ENCODE measurements at places on chromosomes 5 and 9. TPM values are rescaled to one million over a fixed set of nuclear protein-coding genes. Genes with fewer than 3 reads are reported as not detected.

Gene RLN2
- 0.74 TPM for total RNA-seq

Gene ITK
- total RNA-seq = 1.4 TPM

DNA sequence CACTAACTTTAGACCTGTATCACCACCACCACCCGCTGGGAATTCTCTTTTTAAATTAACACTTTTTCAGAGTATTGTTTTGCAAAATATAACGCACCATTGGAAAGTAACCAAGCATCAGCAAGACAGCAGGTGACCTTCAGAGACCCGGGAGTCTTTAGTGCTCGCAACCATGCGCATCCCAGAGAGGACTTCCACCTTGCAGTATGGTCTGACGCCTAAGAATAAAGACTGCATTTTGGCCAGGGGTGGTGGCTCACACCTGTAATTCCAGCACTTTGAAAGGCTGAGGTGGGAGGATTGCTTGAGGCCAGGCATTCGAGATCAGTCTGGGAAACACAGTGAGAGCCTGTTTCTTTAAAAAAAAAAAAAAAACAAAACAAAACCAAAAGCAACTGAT, 113.8 kb downstream of the MED27 start:
- no peaks in the 10 kb centered on the region for H3K27me3 ChIP-seq
- no peak for DNase-seq
- no peaks in the 10 kb centered on the region for H3K4me1 ChIP-seq
- H3K27ac ChIP-seq = no peak overlapping the region
- no peaks in the 10 kb centered on the region for H3K36me3 ChIP-seq

DNA sequence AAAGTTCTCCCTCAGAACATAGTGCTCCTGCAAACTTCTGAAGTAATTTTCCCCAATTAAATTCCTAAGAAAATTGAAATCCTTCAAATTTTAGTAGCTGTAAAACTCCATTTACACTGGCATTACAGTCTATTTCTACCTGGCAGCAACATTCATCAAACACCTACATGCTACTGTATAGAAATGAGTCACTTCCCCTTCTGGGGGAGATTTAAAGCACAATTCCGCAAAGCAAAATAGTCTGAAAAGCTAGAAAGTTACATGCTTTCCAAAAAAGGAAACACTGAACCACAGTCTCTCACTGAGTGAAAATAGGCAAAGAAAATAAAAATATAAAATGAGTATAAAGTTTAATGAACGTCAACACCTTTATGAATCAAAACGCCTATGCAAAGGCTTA, 43.3 kb downstream of the MCTP1 start:
- DNase-seq = no peak
- no peaks in the 10 kb centered on the region for H3K27me3 ChIP-seq
- H3K4me1 ChIP-seq = no peaks in the 10 kb centered on the region
- no peak overlapping the region for H3K4me3 ChIP-seq
- no peaks in the 10 kb centered on the region for H3K36me3 ChIP-seq
- no peak overlapping the region for H3K27ac ChIP-seq

- no peaks in the 10 kb centered on the region for H3K4me1 ChIP-seq
- no peak overlapping the region for H3K4me3 ChIP-seq
- no peak for DNase-seq
- H3K27ac ChIP-seq = no peak overlapping the region
- H3K27me3 ChIP-seq = no peaks in the 10 kb centered on the region
These were observed 9.1 kb downstream of the PFDN1 start for GRCh38 chr5:140293849-140294100.

- no peak for DNase-seq
- peak overlapping the region; percentile 45 for H3K27ac ChIP-seq
- H3K4me1 ChIP-seq = no peaks in the 10 kb centered on the region
- no peak overlapping the region for H3K4me3 ChIP-seq
These were observed 24.8 kb downstream of the DPYSL3 start for GRCh38 chr5:147485046-147485445.

DNA sequence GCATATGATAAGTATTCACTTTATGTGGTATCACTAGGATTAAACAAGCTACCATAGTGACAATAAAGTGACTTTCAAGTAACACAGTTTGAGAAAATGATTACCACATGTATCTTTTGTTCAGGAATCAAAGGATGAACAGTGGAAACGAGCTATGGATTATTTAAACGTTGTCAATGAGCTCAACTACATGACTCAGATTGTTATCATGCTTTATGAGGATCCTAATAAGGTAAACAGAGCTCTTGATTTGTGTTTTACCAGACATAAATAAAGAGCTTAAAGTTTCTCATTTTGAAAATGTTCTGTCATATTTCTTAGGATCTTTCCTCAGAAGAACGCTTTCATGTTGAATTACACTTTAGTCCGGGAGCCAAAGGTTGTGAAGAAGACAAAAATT, 57.4 kb downstream of the PPIP5K2 start:
- no peaks in the 10 kb centered on the region for H3K27me3 ChIP-seq
- H3K4me1 ChIP-seq = no peaks in the 10 kb centered on the region
- no peak overlapping the region for H3K4me3 ChIP-seq
- H3K27ac ChIP-seq = no peak overlapping the region
- no peak for DNase-seq
- H3K36me3 ChIP-seq = no peaks in the 10 kb centered on the region

DNA sequence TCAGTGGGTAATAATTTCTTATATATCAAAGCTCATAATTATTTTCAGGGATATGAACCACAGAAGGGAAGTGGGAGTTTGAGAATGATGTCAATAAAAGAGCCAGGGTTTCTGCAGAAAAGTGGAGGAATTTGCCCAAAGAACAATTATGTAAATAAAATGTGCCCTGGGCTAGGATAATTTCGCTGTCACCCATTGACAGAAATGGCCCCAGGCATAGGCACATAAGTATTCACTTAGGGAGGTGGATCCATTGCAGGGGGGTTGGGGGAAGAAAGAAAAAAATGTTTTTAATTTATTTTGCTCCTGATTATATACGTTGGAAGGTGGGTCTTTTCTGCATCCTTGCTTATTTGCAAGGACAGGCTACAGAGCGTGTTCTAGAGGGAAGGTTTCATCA, 135.1 kb upstream of the IRX2 start:
- no peak overlapping the region for H3K4me3 ChIP-seq
- H3K27ac ChIP-seq = no peak overlapping the region
- H3K27me3 ChIP-seq = no peaks in the 10 kb centered on the region
- no peaks in the 10 kb centered on the region for H3K36me3 ChIP-seq
- no peak for DNase-seq
- no peaks in the 10 kb centered on the region for H3K4me1 ChIP-seq

- no peaks in the 10 kb centered on the region for H3K36me3 ChIP-seq
- no peak overlapping the region for H3K27ac ChIP-seq
- H3K27me3 ChIP-seq = no peaks in the 10 kb centered on the region
- no peak overlapping the region for H3K4me3 ChIP-seq
- peaks cover 3% of the 10 kb centered on the region for H3K4me1 ChIP-seq
- no peak for DNase-seq
These were observed 82.4 kb downstream of the AK8 start for GRCh38 chr9:132795511-132796303.

GRCh38 chr9:113591899-113592625, 128.5 kb downstream of the RGS3 start:
- no peak overlapping the region for H3K4me3 ChIP-seq
- H3K4me1 ChIP-seq = peaks cover 6% of the 10 kb centered on the region
- no peak overlapping the region for H3K27ac ChIP-seq
- H3K36me3 ChIP-seq = peaks cover 9% of the 10 kb centered on the region
- no peak for DNase-seq
- H3K27me3 ChIP-seq = no peaks in the 10 kb centered on the region

DNA sequence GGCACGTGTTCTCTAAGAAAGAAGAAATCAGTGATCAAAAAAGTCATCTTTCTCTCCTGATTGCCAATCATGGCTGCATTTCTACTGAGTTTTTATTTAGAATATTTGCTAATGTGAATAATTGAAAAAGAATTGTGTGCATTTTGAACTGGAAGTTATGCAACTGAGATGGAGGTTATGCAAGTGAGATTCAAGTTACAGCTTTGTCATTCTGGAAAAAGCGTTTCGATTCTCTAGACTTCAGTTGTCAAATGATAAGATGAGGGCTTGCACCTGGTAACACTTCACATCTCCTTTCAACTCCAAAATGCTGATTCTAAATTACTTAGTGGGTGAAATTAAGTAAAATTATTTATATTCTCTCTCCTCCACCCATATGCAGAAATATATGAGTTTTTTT, 36.4 kb downstream of the C6 start:
- DNase-seq = no peak
- no peaks in the 10 kb centered on the region for H3K4me1 ChIP-seq
- no peaks in the 10 kb centered on the region for H3K36me3 ChIP-seq
- H3K4me3 ChIP-seq = no peak overlapping the region

DNA sequence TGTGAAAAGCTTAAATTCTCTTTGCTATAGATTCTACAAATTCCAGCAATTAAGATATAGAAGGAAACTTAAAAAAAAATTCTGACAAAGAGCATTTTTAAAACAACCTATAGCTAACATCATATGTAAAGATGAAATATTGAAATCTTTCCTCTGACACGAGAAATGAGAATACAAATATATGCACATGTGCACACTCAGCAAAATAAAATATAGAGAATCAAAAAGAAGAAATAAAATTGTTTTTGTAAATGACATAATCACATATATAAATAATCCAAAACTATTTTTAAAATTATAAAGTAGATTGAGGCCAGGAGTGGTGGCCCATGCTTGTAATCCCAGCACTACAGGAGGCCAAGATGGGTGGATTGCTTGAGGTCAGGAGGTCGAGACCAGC, 265.1 kb downstream of the IRX2 start:
- no peak overlapping the region for H3K4me3 ChIP-seq
- H3K36me3 ChIP-seq = no peaks in the 10 kb centered on the region
- no peaks in the 10 kb centered on the region for H3K27me3 ChIP-seq
- no peak overlapping the region for H3K27ac ChIP-seq
- H3K4me1 ChIP-seq = no peaks in the 10 kb centered on the region

- no peaks in the 10 kb centered on the region for H3K27me3 ChIP-seq
- no peak for DNase-seq
- no peak overlapping the region for H3K27ac ChIP-seq
These were observed 276.6 kb downstream of the ICE1 start for GRCh38 chr5:5699062-5699461.

DNA sequence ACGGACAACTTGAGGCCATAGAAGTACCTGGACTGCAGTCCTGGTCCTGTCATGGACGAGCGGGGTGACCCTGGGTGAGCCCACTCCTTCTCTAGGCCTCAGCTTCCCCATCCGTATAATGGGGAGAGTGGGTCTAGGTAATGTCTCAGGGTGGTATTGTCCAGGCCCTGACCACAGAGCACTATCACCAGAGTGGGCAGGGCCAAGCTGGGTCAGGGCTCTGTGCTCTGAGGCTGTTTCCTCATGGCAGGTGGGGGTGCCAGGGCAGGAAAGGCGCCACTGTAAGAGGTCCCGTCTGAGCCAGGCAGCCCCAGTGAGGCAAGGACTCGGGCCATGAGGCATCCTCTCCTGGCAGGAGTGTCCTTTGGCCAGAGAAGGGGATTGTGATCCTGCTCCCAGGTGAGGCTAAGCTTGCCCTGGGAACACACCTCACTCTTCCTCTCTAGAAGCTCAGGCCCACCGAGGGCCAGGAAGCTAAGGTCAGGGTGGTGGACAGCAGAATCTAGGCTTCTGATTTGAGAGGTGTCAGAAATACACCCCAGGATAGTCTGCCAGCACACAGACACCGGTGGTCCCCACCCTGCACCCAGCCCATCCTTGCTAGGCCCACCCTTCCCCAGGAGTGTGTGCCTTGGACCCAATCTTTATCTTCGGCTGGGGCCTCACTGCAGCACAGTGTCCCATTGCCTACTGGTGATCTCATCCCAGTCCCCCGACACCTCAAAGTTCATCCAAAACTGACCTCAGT, 1.5 kb upstream of the MYOZ3 start:
- H3K27ac ChIP-seq = no peak overlapping the region
- H3K4me1 ChIP-seq = no peaks in the 10 kb centered on the region
- DNase-seq = no peak
- H3K27me3 ChIP-seq = no peaks in the 10 kb centered on the region
- no peaks in the 10 kb centered on the region for H3K36me3 ChIP-seq

DNA sequence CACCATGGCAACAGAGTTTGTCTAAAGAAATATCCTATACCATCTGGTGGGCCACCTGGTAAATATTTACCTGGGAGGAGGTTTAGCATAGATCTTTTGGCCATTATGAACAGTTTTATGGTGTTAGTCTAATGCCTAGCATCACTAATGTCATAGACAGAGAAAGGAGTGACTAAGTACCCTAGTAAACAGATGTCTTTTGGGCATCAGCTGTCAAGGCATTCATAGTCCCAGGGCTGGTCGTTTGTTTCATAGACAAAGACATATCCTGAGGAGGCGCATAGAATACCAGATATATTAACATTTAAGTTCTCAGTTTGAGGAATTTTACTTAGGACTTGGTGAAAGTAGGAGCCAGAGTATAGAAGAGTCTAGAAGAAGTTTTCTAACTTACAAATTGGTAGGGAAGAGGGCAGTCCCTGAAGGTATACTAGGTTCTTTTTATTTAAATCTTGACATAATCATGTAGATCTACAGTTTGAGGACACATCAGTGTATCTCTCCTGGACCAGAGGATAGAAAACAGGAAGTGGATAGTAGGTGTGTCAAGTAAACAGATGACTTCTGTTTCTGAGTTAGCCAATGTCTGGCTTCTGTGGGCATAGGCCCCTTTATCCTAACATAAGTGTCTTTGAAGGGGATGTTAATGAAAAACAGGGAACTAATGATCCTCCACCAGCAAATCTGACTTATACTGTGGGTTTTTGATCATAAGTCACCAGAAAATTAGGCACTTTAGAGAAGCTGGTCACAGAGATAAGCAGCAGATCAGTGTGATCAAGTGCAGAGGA, 105.0 kb upstream of the PRSS3 start:
- no peaks in the 10 kb centered on the region for H3K36me3 ChIP-seq
- H3K4me1 ChIP-seq = no peaks in the 10 kb centered on the region
- no peak overlapping the region for H3K4me3 ChIP-seq

DNA sequence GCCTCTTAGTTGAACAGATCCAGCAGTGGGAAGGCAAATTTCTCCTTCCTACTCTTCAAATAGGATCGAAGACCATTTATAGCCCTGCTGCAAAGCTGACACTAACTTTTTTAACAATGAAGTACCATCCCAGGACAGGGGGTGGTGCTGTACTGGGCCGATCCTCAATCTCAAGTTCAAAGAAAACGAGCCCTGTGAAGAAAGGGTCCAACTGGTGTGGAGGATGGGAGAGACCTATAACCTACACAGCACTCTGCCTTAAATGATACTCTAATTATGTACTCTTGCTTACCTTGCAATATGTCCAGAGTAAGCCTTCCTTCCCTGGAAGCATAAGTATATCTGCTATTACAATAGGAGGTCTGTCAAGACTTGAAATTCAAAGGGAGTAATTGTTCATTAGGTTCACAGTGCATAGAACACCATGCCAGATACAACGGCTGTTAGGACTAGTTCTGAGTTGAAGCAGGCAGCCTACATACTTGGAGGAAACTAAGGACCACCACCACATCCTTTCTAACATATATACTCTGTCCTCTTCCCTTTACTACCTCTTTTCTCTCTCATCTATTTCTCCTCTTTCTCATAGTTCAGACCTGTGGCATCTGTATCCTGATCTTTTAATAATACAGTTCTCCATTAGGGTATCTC, 6.2 kb downstream of the ETF1 start:
- H3K4me3 ChIP-seq = no peak overlapping the region
- no peaks in the 10 kb centered on the region for H3K36me3 ChIP-seq
- DNase-seq = no peak
- H3K4me1 ChIP-seq = peaks cover 3% of the 10 kb centered on the region
- H3K27ac ChIP-seq = no peak overlapping the region
- no peaks in the 10 kb centered on the region for H3K27me3 ChIP-seq
